ENCODE measurements at places on chromosomes 16 and 17. TPM values are rescaled to one million over a fixed set of nuclear protein-coding genes. Genes with fewer than 3 reads are reported as not detected.

- no peak for DNase-seq
Measured at GRCh38 chr17:29733166-29733565, 110.5 kb upstream of the CORO6 start.

- DNase-seq, result no peak
Measured at GRCh38 chr17:31595666-31596381, 204.3 kb downstream of the RAB11FIP4 start.

- DNase-seq, result peak; percentile 88
Measured at GRCh38 chr16:67546761-67547422, 15.4 kb upstream of the CTCF start.

DNA sequence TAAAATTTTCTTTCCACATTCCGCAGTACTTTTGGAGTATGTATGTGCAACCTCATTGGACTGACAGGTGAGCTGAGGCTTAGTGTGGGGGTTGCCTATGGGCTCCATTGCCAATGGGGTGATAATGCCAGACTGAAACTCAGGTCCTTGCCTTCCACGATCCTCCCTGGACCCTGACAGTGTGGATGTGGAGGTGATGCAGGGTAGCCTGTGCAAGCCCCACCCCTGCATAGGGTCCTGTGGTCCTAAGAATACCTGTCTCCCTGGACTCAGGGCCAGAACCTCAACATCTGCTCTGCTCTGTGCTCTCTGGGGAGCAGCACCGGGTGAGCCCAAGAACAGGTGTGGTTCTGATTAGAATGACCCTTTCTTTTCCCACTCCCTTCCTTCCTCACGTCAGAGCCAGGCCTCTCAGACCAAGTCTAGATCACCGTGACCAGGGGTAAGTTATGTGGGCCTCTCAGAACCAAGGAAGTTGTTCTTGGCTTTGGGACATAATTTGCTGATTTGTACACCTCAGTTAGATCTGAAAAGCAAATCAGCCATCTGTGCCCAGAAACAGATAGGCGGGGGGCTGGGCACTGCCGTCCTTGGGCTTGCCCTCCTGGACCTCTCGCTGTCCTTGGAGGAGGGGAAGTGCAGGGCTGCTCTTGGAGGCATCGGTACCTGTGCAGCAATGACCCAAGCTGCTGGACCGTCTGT is 8.4 kb upstream of the TNS4 start:
- DNase-seq, result no peak

- no peak for DNase-seq
Measured at GRCh38 chr16:4147236-4147635, 31.0 kb upstream of the ADCY9 start.

DNA sequence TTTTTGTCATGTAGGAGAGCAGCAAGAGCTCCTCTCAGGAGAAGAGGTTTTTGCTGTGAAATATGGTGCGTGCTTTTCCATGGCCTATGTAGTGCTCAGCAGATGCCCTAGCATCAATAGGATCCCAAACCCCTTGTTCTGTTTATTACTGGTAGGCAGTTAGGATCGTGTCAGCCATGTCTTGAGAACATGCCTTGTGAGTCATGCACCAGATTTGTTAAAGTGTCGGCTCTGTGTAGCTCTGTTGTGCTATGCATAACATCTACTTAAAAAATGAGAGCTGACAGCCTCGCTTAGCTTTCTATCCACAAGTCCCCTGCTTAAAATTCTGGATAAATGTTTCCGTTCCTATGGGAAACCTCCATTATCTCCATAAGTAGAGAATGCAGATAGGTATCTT is 4.4 kb upstream of the EIF4A3 start:
- no peak for DNase-seq

GRCh38 chr17:57261084-57261461 is 4.8 kb downstream of the MSI2 start:
- no peak for DNase-seq

The MFAP4 gene
- 1.5 TPM for total RNA-seq

The RHOT2 gene
- 210 TPM for total RNA-seq

- no peak for DNase-seq
Measured at GRCh38 chr16:11076259-11077018, 132.1 kb downstream of the CLEC16A start.

- DNase-seq, result no peak
Measured at GRCh38 chr17:55177855-55178217, 86.9 kb upstream of the HLF start.

GRCh38 chr16:31099860-31100638 is 5.5 kb upstream of the VKORC1 start:
- no peak for DNase-seq

DNA sequence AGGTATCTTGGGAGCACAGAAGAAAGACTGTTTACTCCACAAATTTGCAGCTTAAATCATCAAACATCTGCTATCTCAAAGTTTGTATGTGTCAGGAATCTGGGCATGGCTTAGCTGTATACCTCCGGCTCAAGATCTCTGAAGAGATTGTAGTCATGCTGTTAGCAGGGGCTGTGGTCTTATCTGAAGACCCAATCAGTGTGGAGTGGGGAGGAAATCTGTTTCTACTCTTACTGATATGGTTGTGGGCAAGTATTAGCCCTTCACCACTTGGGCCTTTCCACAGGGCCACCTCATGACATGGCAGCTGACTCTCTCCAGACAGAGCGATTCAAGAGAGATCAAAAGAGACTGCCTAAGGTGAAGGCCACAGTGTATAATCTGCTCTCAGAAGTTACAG is 438.7 kb downstream of the KIF2B start:
- no peak for DNase-seq

The MAP2K6 gene
- total RNA-seq, result 17.7 TPM

DNA sequence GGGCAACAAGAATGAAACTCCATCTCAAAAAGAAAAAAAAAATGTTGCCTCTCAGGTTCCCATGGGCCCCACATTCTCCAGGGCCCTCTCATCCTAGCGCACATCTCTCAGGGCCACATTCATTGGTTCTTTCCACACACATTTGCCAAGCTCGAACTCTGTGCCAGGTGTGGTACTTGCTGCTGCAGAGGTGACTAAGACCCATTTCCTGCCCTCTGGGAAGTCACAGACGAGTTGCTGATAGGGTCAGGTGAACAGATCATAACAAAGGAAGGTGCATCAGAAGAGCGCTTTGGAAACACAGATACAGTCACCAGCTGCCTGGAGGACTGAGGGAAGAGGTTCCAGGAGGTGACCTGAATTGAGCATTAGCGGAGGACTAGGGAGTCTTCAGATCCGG is 1.0 kb downstream of the GSDMA start:
- DNase-seq, result no peak

GRCh38 chr17:77695386-77695785 is 263.1 kb upstream of the TNRC6C start:
- DNase-seq, result peak; percentile 28

DNA sequence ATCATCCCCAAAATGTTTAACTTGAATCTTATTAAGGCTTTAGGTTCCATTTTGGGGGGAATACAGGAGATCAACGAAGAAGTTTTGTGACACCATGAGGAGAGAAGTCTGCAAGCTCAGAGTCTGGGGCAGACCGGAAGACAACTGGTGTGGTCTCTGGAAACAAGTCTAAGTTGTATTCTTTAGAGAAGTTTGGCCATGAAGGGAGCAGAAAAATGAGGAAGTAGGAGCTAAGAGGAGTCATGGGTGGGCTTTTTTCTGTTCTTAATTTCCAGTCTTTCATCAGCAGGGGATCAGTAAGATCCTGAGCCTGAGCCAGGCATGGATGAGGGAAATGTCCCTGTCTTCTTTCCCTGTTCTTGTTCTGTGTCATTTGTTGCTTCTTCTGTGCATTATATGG is 35.8 kb upstream of the NF1 start:
- no peak for DNase-seq

- no peak for DNase-seq
Measured at GRCh38 chr17:65139101-65139764, 2.1 kb downstream of the RGS9 start.

DNA sequence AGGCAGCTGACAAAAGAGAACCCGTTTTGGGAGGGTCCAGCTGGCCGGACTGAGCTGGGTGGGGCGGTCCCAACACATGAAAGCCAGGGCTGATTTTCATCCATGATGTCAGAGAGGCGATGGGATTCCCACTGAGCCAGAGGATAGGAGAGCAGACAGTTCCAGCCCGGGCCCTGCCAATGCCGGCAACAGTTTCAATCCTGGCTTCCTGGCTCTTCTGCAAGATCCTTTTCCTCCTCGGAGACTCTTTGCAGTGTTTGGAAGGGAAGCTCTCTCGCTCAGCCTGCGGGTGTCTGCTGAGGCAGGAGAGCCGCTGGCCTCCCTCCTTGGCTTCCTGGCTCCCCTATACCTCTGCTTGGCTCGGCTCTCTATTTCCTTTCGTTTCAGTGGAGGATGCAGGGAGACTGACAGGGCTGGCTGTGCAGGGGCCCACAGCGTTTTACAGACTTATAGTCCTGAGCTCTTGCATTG is 145.5 kb upstream of the SOX9 start:
- peak; percentile 49 for DNase-seq

DNA sequence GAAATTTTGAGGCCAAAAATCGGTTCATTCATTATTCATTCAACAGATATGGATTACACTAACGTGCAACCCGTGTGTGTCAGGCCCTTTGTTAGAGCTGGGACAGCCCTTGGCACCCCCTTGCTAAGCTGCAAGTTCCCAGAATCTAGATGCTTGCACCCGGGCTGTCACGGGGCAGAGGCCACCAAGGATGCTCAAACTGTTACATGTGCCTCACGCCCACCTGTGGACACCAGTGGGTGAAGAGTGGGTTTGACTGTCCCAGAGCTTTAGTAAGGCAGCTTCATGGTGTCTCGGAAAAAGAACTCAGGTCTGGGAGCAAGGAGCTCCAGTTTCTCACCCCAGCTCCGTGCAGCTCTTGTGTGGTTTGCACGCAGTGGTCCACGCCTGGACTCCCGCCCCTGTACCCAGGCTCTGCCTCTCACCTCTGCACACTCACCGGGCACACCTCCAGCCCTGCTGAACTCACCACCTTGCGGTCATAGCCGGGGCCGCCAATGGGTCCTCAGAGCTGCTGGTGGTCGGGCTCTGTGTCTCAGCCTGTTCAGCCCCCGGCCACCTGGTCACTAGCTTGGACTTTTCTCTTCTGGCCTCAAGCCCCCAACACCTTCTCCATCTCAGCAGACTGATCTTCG is 53.7 kb upstream of the CACNG4 start:
- DNase-seq, result no peak

The CD300H gene
- total RNA-seq, result not detected

The DNAH3 gene
- 0.24 TPM for total RNA-seq

DNA sequence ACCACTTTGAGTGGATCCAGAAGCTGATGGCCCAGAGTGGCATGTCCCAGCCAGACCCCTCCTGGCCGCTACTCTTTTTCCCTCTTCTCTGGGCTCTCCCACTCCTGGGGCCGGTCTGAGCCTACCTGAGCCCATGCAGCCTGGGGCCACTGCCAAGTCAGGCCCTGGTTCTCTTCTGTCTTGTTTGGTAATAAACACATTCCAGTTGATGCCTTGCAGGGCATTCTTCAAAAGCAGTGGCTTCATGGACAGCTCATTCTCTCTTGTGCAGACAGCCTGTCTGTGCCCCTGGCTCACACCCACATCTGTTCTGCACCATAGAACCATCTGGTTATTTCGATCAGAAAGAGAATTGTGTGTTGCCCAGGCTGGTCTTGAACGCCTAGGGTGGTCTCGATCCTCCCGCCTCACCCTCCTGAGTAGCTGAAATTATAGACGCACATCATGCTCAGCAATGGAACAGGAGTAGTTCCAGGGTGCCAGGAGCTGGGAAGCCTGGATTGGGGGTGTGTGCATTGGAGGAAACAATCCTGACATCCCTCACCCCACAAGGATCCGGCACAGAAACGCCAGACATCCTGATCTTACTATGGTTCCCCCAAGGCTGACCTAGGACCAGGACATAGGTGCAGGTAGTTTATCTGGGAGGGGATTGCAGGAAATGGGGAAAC is 4.6 kb downstream of the PRSS21 start:
- no peak for DNase-seq

GRCh38 chr17:67477687-67478086 is 100.6 kb downstream of the PITPNC1 start:
- DNase-seq, result no peak

The FZD2 gene
- 17.4 TPM for total RNA-seq

GRCh38 chr16:29644973-29645693 is 17.9 kb upstream of the SPN start:
- DNase-seq, result no peak

- peak; percentile 36 for DNase-seq
Measured at GRCh38 chr17:45262516-45263476, 902 bp upstream of the SPATA32 start.

DNA sequence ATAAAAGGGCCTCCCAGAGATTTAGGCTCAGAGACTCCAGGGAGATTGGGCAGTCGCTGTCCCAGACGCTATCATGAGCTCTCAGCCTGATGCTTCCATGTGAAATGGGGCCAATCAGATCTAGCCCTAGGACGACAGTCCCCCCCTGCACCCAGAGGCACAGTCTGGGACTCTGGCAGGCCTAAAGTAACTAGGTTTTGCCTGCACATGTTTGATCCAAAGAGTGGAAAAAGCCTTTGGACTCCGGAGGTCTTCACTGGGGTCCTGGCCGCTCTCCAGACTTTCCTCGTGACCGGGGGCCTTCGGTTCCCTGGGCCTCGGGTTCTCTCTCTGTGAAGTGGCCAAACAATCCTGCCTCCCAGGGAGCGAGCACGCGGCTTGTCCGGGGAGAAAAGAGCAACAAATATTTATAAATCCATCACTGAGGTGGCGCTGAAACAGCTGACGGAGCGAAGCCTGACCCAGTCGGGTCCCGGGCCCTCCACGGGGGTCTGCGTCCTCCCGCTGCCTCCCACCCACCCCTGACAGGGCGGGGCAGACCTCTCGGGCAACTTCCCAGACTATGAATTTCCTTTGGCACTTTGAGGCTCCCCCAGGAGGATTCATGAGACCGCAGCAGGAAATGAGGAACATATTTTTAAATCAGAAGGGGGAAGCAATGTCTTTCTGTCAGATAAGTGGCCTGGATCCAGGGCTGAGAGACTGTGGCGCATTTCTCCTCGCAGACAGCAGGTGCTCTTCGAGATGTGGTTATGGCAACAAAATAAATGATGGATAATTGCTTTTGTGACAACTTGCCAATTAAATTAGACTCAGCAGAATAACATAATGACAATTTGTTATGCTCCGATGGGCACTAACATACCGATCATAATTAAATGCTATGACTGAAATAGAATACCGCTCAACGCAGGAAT is 38.9 kb downstream of the MRPS23 start:
- DNase-seq, result peak; percentile 38

DNA sequence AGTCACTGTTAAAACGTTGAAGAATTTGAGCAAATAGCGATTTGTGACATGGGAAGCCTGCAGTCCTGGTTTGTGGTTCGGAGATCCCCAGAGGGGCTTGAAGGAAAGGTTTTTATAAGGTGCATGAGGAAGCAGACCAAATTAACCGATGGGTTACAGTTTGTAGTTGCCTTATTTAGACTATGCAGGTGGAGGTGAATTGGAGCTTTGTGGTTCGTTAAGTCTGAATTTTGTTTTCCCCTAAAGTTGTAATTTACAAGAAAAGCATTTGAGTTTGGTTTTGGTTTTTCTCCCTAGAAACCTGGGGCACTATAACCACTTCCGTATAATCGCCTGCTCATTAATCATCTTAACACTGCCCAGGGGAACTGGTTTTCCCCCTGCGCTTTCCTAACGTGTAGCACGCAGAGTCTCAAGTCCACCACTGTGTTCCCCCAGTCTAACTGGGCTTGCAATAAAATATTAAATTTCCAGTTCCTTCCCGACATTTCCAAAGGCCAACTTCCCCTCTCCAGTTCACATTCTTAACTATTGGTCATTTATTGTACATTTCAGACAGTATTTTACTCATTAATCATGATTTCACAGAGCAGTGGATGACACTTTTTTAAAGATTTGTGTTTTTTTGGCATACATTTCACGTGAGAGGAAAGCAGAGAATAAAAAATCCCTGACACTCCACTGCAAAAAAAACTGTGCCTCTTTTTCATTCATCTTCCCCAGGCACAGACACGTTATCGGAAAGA is 932 bp downstream of the ZNF267 start:
- DNase-seq, result no peak

All from H9 (cell line).